Fibroblast of skin of left biceps (primary cell): ENCODE measurements at places on chromosomes 3 and 15.
A peak's percentile ranks its signal among the peaks of the same experiment; 100 is the strongest.

- no peak for DNase-seq
These were observed 4.6 kb upstream of the TSPAN3 start for GRCh38 chr15:77075528-77075927.

DNA sequence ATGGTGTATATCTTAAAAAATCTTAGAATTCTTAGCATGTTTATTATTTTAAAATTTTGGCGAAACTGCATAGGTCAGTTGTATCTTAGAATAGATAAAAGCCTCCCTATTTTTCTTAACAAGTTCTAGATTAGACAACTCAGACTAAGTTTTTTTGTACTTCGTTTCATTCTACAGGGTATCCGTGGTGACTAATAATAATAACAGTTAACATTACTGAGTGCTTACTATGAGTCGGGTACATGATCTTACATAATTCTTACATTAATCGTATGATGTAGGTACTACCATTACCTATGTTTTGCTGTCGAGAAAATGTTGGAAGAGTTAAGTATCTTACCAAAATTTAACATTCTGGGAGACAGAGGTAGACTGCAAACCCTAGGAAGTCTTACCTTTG, 60.7 kb downstream of the UBE2E2 start:
- DNase-seq, result no peak

DNA sequence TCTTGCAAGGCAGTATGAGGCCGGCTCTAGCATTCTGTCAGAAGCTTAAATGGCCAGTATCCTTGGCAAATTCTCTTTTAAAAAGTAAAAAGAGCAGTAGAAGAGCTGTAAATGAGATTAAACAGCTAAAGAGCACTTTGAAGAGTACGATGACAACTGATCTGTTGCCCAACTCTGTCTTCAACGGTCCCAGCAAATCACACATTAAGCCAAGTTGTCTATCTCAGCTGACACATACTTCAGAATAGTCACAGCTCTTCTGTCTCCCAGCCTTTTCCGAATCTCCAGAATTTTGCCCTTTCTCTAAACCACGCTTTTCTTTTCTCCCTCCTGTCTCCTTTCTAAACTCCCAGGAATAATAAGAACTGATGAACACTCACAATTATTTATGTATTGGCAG, 51.7 kb downstream of the PRICKLE2 start:
- DNase-seq, result no peak

- no peak for DNase-seq
These were observed 29.7 kb downstream of the SAXO2 start for GRCh38 chr15:82292271-82292670.

GRCh38 chr3:191366675-191367074, 36.3 kb upstream of the UTS2B start:
- no peak for DNase-seq

DNA sequence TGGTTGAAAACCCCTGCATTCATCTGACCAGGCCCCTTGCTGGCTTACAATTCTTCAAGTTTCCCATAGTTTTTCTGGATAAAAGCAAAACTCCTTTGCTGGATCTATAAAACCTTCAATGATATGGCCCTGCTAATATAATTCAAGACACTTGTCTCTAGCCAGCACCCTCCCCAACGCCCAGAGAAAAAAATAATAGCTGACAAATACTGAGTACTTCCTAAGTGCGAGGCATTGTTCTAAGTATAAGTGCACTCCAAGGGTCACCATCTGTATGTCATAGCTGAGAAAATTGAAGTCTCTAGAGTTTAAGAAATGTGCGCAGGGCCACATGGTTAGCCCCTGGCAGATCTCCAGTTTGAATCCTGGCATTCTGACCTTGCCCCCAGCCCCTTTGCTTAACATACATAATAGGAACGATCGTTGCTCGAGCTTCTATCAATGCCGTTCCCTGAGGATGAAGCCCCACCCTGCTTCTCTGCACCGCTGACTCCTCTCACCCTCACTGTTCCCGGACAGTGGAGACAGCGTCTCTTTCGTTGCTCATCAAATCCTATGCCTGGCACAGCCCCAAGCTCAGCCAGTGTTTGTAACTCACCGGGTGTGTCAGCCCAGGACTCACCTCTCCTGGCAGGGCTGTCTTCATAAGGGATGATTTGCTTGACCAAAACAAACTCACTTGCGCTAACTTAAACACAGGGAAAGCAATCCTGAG, 377.1 kb upstream of the PROK2 start:
- DNase-seq, result no peak

GRCh38 chr3:125440559-125440955, 65.4 kb upstream of the ZNF148 start:
- DNase-seq, result no peak

DNA sequence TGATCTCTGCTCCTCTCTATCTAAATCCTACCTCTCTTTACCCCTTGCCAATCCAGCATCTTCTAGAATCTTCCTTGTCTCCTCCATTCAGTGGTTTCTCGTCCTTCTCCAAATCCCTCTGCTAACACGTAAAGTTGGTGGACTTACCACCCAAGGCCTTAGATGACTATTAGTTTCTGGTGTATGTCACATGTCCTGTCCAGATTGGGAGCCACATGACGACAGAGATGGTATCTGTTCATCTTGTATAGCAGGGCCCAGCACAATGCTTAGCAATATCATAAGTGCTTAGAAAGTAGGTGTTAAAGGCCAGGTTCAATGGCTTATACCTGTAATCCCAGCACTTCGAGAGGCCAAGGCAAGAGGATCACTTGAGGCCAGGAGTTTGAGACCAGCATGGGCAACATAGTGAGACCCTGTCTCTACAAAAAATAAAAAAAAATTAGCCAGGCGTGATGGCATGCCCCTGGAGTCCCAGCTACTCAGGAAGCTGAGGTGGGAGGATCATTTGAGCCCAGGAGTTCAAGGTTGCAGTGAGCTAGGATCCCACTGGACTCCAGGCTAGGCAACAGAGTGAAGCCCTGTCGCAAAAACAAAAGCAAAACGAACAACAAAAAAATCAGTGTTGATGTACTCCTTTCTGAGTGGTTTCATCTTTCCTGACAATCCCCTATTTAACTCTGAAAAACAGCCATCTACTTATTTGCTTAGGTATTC, 81.8 kb downstream of the HMG20A start:
- DNase-seq, result no peak

DNA sequence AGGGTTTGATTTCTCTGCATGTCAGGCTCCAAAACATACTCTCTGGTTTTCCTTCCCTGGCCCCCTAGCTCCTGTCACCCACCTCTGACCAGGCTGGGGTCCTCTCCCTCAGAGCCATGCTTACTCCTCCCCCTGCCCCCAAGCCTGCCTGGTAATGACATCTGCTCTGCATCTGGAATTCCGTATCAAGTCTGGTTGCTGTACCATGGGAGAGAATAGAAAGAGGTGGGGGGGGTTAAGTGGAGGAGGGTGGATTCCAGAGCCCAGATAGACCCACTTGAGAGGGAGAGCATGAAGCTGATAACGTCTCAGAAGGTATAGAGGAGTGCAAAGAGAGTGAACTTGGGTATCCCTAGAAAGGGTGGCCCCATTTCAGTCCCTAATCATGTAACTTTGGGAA, 4.2 kb downstream of the IGDCC4 start:
- DNase-seq, result no peak

- DNase-seq, result peak; percentile 77
These were observed 318.5 kb upstream of the ADAMTS9 start for GRCh38 chr3:65006300-65006739.

- peak; percentile 23 for DNase-seq
These were observed 1432.1 kb upstream of the GBE1 start for GRCh38 chr3:83193526-83193925.

- no peak for DNase-seq
These were observed 38.8 kb downstream of the PRKCD start for GRCh38 chr3:53199834-53200233.

DNA sequence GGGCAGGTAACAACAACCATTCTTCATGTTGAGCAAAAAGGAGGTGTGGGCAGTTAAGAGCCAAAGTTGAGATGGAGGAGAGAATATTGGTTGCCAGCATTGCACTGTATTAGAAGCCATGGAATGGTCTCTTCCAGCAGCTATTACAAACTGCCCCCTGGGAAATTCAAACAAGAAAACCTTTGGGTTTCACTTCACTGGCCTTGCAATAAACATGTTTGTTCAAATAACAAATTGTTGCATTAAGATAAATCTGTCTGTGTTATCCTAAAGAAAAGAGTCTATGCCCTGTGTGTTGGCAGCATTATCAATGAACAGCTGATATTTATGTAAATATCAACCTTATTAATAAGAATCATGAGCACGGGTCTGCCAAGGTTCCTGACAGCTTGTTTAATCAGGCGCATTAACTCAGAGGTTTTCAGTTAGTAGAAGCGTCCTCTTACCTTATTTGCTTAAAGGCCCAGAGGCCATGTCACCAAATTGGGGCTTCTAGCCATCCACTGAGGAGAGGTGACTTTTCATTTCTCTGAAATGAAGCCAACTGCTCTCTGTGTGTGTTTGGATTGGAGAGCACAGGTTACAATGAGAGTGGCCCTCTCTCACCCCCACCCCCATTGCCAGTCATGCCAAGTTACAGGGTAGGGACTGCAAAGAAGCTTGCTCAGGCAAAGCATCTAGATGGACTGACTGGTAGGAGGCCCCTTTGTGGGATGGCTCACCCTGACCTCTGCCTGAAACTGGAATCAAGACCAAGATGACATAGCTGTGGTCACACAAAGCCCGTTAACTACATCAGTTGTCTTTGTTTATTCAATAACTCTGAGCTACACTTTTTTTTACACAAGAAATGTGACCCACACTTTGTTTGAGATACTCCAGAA, 10.5 kb downstream of the FILIP1L start:
- DNase-seq, result no peak

GRCh38 chr3:95217661-95218060, 1154.8 kb downstream of the NSUN3 start:
- no peak for DNase-seq

DNA sequence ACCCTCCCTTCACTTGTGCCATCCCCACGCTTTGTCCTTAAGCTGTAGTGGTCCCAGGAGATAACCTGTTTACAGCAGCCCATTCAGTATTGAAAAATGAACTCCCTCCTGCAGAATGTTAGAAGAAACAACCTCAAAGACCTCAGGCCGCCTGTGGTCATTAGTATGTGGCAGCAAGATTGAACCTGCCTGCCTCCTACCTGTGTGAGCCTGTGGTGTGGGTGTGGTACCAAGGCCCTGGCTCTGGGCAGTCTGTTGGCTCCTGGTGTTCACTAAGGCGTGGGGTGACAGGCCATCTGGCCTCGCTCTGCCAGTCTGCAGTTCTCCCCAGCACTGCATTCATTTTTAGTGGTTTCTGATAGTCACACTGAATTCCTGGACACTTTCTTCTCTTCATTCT, 21.0 kb downstream of the LSM3 start:
- no peak for DNase-seq

DNA sequence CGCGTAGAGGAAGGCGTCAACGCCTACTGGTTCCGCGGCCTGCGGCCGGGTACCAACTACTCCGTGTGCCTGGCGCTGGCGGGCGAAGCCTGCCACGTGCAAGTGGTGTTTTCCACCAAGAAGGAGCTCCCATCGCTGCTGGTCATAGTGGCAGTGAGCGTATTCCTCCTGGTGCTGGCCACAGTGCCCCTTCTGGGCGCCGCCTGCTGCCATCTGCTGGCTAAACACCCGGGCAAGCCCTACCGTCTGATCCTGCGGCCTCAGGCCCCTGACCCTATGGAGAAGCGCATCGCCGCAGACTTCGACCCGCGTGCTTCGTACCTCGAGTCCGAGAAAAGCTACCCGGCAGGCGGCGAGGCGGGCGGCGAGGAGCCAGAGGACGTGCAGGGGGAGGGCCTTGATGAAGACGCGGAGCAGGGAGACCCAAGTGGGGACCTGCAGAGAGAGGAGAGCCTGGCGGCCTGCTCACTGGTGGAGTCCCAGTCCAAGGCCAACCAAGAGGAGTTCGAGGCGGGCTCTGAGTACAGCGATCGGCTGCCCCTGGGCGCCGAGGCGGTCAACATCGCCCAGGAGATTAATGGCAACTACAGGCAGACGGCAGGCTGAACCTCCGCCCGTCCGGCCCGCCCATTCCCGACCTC, 4.1 kb downstream of the ISLR2 start:
- DNase-seq, result no peak

DNA sequence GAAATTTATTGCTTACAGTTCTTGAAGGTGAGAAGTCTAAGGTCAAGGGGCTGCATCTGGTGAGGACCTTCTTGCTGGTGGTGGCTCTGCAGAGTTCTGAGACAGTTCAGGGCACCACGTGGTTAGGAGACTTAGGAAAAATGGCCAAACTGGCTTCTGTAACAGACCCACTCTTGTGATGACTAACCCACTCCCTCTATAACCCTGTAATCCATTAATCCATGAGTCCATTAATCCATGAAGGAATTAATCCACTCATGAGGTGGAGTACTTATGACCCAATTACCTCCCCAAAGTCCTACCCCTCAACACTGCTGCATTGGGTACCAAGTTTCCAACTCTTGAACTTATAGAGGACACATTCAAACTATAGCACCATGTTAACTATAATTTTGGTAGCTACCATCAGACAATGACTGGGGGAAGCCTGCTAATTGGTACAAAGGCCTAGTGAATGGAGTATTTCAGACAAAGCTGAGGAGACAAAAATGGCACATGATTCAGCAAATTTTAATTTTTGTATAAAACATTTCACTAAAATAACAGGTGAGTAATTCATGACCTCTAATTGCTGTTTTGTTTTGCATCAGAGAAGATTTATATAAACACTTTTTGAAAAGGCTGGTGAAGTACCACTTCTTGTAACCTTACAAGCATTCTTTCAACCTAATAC, 374.1 kb upstream of the TBL1XR1 start:
- no peak for DNase-seq

DNA sequence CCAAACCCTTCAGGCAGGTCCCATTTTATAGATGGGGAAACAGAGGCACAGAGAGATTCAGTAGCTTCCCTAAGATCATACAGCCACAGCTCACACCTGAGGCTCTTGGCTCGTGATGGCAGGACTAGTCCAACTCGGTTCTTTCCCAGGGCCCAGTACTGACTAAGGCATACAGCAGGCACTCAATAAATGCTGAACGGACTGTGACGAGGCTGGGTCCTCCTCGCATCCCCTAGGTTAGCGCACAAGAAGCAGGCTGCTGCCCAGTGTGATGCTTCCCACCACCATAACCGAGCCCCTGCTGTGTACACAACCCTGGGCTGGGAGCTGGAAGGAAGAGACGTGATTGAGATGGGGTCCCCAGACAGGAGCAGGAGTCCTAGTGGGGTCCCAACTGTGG, 24.9 kb downstream of the PLXND1 start:
- no peak for DNase-seq

DNA sequence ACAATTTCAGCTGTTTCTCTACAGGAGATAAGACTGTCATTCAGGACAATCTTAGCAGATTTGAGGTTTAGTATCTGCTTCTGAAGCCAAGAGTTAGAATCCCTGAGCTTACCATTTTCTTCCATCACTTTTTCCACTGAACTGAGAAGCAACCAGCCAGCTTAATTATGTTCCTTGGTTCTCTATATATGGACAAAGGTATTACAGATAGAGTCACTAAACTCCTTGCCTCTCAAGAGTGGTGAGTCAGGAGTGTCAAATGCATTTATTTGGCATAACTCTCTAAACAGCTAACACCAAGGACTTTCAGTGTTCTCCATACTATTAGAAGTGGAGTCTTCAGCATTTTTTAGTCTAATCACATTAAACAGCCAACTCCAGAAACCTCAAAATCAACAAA, 239.3 kb downstream of the ALCAM start:
- no peak for DNase-seq
